ENCODE measurements at places on chromosomes 7 and 10. TPM values are rescaled to one million over a fixed set of nuclear protein-coding genes. Genes with fewer than 3 reads are reported as not detected.

DNA sequence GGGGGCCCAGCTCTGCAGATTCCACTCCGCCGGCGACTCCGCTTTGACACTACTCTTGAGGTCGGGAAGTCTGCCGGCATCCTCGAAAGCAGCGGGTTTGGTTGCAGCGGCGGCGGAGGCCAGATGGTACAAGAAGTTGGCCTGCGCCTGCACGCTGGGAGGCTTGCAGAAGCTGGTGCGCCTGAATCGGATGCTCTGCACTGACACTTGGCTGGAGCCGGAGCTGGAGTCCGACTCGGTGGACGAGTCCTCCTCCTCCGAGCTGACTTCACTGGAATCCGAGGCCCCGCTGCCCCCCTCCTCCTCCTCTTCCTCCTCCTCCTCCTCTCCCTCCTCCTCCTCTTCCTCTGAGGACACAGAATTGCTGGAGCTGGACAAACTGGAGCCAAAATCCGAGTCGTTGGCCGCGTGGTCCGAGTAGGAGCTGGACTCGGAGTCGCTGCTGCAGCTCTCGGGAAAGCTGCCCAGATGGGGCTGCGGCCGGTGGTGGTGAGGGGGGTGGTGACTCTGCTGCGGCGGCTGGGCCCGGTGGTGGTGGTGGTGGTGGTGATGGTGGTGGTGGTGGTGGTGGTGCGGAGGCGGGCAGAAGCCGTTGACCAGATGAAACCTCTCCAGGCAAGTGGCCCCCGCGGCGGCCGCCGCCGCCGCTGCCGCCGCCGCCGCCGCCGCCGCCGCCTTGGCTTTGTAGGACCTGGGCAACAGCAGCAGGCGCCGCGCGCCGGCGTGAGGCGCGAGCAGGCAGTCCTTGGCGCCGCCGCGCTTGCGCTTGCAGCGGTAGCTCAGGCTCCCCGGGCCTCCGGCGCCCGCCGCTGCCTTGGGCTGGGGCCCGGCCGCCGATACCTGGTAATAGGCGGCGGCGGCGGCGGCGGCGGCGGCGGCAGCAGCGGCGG, 9.0 kb downstream of the SKIDA1 start:
- DNase-seq = peak; percentile 78

GRCh38 chr7:138892006-138892630, 89.1 kb downstream of the KIAA1549 start:
- DNase-seq = no peak

DNA sequence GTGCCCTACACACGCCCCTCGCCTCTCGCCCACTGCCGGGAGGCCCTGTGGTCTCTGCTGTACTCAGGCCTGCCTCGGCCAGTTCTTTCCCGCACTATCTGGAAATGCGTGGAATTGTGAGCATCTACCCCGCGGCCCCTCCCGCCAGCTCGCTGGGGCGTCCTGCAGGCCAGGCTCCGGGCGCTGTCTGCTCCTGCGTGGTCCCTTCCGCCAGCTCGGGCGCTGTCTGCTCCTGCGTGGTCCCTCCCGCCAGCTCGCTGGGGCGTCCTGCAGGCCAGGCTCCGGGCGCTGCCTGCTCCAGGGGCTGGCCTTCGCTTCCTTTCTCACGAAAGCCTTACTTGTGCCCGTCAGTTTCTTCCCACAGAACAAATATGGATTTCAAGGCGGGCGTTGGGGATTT, 14.9 kb downstream of the GET4 start:
- DNase-seq = no peak

GRCh38 chr7:124702385-124702784, 63.2 kb downstream of the GPR37 start:
- no peak for DNase-seq

The STEAP1 gene
- 17.1 TPM for total RNA-seq
